Activated CD8-positive, alpha-beta memory T cell treated with anti-CD3 and anti-CD28 coated beads for 4 hours (primary cell): ENCODE measurements at places on chromosomes 11 and 22.

DNA sequence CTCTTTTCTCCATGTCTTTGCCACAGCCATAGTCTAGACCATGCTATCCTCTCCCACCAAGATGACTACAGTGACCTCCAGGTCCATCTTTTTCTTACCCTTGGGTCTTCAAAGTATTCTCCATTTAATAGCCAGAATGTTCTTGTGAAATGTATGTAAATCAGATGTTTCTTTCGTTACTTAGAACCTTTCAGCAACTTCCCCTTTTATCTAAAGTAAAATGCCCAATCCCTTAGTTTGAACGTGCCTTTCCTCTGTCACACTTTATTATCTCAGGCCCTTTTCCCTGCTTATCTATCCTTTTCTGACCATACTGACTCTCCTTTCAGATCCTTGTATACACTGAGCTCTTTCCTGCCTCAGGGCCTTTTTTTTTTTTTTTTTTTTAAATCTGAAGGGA is 17.9 kb downstream of the RBM4B start:
- DNase-seq = no peak

GRCh38 chr11:12826441-12826840 is 152.2 kb downstream of the TEAD1 start:
- no peak for DNase-seq

DNA sequence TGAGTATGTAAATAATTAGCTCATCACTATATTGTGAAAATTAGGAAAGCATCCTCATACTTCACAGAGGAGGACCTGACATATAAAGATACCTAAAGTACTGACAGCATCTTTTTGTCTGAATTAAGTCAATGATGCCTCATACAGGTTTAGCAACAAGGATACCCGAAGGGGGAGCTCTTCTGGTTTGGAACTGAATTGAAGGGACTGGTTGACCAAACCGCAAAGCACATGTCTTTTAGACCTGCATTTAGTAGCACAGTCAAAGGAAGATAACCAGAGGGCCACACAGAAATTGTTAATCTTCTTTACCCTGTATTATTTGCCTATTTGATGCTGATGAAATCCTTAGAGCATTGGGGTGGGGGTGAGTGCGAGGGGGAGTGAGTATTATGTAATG is 12.9 kb upstream of the WT1 start:
- DNase-seq = no peak

DNA sequence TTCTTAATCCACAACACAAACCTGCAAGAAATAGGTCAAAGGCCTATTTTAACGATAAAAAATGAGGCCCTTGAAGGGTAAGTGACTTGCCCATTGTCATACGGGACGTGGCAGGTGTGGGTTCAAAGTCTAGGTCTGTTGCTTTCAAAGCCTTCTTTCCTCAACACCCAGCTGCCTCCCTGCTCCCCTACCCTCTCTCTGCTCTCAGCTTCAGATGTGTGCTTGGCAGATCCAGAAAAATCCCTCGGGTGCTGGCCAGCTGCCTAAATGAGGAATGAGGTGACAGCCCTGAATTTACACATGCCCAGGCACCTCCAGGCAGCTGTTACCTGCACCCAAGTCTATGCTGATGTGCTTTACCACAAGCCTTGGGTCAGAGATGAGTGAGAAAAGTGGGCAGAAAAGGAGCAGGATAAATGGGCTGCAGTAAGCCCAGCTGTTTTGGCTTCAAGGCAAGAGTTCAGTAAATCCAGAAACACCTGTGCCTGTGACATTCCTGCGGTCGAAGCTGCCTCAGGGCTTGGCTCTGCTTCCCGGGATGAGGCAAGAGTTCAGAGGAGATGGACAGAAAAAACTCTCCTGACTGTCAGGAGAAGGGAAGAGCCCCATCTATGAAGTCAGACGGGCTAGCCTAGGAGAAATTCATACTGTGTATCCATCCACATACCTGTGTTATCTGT is 49.9 kb upstream of the LDLRAD3 start:
- DNase-seq = no peak

DNA sequence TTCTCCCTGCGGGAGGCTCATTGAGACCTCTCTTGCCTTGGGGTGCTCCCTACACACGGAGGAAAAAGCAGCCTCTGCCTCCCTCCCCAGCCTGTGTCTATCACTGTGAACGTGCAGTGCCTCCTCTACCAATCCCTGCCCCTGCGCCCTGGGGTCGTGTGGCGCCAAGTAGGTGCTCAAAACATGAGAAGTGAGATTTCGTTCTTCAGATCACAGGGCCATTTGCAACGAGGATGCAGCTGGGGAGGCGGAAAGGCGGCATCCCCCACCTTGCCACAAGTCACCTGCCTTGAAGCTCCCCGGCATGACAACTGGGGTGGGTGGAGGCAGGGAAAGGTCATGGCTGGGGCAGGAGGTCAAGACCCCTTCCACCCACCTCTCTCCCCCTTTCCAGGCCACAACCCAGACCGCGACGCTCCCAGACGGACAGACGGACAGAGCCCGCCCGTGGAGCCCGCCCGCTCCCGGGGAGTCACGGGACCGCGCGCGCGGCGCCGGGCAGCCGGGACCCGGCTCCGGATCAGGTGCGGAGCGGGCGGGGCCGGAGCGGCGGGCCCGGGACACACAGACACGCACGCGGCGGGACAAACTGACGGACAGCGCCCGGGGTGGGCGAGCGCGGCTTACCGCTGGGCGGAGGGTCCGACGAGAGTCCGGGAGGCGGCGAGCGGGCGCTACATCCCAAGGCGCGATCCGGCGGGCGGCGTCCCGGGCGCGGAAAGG is 485 bp downstream of the KCNJ4 start:
- no peak for DNase-seq

- DNase-seq = no peak
These were observed 195.2 kb upstream of the TMEM45B start for GRCh38 chr11:129620237-129621104.

DNA sequence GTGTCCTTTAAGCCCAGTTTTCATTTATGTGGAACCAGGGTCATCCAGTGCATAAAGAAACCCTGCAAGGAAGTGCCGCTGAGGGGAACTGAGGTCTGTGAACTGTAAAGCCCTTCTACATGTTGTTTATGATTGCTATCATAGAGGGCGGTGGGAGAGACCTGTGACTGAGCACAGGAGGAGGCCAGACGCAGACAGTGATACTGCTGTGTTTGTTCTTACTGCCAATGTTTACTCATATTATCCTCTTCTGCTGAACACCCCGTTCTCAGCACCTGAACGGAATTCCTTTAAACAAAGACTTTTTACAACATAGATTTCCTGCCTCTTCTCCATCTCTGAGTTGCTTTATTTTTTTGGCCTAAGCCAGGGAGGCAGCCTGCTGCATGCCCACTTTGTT is 967 bp upstream of the GALNT18 start:
- DNase-seq = no peak

DNA sequence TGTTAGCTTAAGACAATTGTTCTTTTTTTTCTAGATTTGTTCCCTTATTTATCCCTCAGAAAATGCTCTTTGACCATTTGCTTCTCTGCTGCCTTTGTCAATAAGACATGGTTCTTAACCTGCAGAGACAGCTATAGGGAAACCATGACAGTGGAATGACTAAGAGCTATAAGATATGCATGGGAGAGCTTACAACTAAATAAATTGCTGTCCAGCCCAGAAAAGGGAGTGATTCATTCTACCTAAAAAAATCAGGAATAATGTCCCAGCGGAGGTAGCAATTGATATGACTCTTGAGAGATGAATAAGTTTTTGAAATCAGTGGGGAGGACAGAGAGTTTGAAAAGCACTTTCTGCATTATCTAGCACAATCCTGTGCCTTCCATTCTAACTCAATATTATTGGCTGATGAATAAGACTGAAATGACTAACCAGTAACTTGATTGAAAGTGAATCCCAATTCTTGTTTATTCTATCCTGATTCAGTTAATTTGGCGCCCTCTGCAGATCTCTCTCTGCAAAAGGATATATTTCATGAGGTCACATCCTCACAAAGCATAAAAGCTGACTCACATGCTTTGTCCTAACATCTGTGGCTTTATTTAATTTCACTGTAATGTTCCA is 680.5 kb upstream of the API5 start:
- no peak for DNase-seq

DNA sequence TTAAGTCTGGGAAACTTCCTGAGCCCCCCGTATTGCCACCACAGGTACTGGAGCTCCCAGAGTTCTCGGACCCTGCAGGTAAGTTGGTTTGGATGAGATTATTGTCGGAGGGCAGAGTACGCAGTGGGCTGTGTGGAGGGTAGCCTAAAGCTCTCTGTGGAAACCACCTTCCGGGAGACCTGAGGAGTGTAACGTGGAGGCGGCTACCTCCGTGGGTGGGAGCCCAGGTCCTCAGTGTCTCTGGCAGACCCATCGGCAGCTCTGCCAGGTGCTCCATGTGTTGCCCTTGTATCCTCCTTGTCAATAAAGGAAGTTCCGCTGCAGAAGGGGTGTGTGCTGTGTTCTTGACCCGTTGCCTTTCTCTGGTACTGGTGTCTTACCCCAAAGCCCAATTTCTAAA is 61.4 kb downstream of the SYT13 start:
- no peak for DNase-seq

DNA sequence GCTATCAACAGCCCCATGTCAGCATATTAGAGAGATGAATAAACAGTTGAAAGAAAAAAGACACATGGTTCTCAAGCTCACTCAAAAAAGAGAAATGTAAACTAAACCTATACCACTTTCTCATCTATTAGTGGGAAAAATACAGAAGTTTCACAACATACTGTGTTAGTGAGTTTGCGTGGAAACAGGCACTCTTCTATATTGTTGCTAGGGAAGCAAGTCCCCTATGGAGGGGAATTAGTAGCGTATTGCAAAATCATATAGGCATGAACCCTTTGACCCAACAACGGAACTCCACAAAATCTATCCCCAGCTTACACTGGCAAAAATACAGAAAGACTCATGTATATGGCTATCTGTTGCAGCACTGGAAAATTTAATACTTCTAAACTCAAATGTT is 14.2 kb upstream of the RFPL2 start:
- DNase-seq = no peak

GRCh38 chr11:75203138-75203537 is 37.4 kb upstream of the TPBGL start:
- no peak for DNase-seq

GRCh38 chr22:50516891-50517290 is 8.5 kb downstream of the SCO2 start:
- no peak for DNase-seq

DNA sequence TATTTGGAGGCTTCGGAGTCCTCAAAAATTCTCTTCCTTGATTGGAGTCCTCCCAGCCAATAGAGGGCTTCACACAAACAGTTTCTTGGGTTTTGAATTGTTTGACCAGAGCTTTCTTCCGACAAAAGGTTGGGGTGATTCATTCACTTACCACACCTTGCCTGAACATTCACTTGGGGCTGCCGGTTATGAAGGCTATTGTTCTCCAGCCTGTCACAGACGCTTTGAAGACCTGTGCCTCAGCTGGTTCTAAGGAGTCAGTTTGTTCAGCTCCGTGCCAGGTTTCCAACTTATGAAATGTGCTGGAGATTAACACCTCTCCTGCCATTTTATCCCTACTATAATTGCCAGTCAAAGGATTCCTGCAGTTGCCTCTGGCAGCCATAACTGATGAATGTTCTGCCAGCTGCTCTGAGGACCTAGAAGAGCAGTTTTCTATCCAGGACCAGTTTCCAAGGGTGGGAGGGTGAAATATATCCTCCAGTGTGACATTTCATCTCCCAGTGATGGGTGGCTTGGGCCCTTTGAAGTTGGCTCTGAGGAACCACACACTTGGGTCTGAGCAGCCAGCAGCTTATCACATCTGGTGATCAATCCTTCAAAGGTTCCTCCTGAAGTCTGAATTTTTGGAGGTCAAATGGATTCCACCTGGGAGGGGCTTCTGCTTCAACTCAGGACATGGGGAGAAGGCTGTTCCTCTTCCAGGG is 31.4 kb downstream of the LIMK2 start:
- DNase-seq = no peak

- DNase-seq = no peak
These were observed 11.9 kb upstream of the TEF start for GRCh38 chr22:41369837-41370236.

DNA sequence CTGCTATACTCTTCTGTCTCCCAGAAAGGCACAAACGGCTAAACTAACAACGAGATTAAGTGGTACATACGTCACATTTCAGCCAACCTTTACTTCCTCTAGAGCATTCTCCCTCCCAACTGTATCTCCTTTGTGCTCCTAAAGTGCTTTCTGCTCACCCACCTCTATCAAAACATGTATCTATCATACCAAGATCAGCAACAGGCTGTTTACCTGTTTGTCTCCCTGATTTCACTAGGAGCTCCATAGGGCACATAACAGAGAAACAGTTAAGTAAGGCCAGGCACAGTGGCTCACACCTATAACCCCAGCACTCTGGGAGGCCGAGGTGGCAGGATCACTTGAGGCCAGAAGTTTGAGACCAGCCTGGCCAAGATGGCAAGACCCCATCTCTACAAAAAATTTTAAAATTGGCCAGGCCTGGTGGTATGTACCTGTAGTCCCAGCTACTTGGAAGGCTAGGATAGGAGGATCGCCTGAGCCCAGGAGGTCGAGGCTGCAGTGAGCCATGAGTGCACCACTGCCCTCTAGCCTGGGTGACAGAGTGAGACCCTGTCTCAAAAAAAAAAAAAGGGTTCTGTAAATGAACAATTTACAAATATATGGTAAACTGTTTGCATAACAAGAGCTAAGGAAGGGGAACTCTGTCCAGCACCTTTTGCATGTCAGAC is 2.8 kb downstream of the NDUFC2 start:
- no peak for DNase-seq

- no peak for DNase-seq
These were observed at the start of gene FGF19 for GRCh38 chr11:69703768-69704507. Gene FGF19, minus strand, starts transcription at chr11:69704022. Its CDS starts 146 bp downstream, at chr11:69703876.

- DNase-seq = no peak
These were observed 32.5 kb upstream of the POLD3 start for GRCh38 chr11:74559934-74560309.

DNA sequence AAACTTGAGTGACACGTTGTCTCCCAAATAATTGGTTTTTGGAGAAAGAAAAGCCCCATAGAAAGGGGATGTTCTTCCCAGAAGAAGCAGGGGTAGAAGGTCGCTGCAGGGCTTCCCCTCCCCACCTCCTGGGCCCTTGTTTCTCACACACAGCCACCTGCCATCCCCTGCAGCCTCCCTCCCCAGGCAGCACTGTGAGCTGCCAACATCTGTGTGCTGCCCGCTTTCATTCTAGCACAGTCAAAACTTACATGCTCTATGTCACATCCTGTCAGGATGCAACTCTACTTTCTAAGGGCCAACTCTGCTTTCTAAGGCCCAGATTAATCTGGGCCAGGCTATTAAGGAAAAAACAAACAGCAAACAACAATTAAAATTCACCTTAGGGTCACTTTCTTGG is 309.4 kb upstream of the ZC3H12C start:
- no peak for DNase-seq

GRCh38 chr22:20393705-20394476 is at the start of gene ZNF74:
Gene ZNF74, plus strand, starts transcription at chr22:20394151. Its CDS starts 478 bp downstream, at chr22:20394629.
- peak; percentile 63 for DNase-seq

DNA sequence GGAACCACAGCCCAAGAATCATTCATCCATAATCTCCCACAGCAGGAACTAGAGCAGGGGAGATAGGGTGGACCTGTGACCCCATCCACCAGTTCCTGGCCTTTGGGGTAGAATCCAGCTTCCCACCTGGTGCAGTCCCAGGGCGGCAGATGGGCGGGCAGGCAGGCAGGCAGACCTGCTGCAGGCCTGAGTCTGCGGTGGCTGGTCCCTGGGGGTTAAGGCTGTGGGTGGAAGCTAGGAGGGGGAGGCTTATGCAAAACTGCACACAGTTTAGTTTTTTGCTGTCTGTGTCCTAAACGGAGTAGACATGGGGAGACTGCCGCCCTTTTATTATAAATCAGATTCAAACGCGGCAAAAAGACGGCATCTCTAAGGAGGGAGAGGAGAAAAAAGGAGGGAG is 4.5 kb upstream of the NEFH start:
- DNase-seq = no peak
